Peyer's patch (tissue), 4 donors: ENCODE measurements at places on chromosomes 12 and 14. TPM values are rescaled to one million over a fixed set of nuclear protein-coding genes. Genes with fewer than 3 reads are reported as not detected.

Gene COL2A1
- total RNA-seq: 6.6 TPM

Gene DHRS2
- total RNA-seq: not detected

DNA sequence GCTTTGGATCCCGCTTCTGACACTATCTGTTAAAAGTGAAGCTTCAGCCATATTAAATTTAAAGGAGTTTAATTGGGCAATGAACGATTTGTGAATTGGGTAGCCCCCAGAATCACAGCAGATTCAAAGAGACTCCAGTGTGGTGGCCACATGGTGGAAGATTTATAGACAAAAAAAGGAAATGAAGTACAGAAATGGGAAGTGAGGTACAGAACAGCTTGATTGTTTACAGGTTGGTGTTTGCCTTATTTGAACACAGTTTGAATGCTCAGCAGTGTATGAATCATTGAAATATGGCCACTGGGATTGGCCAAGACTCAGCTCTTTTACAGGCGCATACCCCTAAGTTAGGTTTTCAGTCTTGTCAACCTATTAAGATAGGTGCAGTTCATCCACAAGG, 21.9 kb downstream of the CCDC91 start:
- no peak for DNase-seq

GRCh38 chr12:50104417-50105366, 884 bp downstream of the GPD1 start:
- peak; percentile 74 for DNase-seq

GRCh38 chr12:29033519-29033918, 115.6 kb upstream of the FAR2 start:
- no peak for DNase-seq

DNA sequence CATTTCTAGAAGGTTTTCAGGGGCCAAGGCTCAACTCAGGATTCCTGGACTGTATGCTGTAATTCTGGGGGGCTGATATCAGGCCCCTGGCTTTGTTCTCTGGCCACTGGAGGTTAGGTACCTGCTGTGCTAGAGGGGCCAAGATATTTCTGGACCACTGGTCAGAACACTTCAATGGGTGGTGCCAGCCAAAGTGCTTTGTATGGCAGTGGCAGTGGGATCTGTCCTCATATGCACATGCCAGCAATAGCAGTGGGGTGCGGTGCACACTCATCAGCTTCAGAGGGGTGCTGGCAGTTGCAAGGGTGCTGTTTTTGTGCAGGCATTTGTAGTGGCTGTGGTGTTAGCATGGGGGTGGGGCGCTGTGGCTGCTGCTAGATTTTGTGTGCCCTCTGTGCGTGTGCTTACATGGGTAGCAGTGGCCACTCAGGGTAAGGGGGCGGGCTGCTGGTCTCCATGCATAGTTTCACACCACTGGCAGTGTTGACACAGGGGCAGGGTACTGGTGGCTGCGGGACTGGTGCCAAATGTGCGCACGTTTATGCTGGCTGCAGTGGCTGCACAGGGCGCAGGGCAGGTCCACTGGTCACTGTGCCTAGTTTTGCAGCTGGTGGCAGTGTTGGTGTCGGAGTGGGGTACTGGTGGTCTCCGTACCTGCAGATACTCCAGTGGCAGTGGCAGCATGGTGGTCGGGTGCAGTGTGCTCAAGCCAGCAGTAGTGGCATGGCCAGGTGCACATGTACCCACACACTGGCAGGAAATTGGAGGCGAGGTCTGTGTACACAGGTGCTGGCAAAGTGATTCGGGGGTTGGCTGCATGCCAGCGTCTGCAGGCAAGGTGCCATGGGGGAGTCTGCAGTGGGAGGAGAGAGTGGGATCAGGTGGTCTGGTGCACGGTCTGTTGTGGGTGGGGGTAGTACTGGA, 12.6 kb downstream of the NOPCHAP1 start:
- no peak for DNase-seq

Gene TEX52
- not detected for total RNA-seq

Gene DBX2
- total RNA-seq: not detected

Gene LRRC10
- total RNA-seq: not detected

DNA sequence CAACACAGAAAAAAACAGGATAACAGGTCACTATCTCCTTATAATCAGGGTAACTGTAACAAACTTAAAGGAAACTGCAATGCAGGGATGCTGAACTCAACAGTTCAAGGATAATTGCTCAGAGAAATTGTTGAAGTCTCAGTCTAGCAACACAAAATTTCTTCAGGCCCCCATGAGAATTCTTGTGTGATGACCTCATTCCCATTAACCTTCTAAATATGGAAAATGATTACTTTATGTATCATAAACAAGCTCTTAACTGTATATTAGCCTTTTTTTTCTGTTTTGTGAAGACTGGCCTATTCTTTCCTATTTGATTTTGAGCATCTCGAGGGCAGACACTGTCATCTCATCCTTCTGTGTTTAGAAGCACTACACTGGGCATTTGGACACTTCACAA, 47.1 kb downstream of the IGF1 start:
- no peak for DNase-seq

Gene NOS1
- not detected for total RNA-seq

- no peak for DNase-seq
These were observed 23.2 kb downstream of the GALNT9 start for GRCh38 chr12:132305991-132306884.

DNA sequence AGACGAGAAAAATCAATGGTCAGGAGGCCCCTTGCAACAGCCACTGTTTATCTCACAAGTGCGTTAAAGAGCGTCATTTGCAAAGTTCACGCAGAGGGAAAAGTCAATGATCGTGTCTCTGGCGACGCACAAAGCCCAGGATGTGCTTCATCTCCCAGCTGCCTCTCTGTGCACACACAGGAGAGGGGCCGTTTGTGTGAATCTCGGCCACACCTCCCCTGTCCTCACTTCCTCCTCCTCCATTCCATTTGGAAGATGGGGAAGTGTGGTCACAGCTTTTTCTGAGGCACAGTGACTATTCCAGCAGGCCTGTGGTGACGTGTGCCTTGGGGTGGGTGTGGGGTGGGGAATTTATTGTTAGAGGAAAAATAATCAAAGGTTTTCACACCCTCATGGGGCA, 90.4 kb downstream of the RBM19 start:
- DNase-seq: no peak

- DNase-seq: no peak
These were observed 22.7 kb downstream of the GPR19 start for GRCh38 chr12:12673296-12673695.

GRCh38 chr12:3005736-3006135, 46.5 kb downstream of the TEAD4 start:
- no peak for DNase-seq

- no peak for DNase-seq
These were observed 39.6 kb downstream of the PRKCH start for GRCh38 chr14:61360796-61361525.
